ENCODE measurements at places on chromosomes 6 and 20. TPM values are rescaled to one million over a fixed set of nuclear protein-coding genes. Genes with fewer than 3 reads are reported as not detected.

Gene MPC1
- polyA plus RNA-seq = 76.2 TPM

DNA sequence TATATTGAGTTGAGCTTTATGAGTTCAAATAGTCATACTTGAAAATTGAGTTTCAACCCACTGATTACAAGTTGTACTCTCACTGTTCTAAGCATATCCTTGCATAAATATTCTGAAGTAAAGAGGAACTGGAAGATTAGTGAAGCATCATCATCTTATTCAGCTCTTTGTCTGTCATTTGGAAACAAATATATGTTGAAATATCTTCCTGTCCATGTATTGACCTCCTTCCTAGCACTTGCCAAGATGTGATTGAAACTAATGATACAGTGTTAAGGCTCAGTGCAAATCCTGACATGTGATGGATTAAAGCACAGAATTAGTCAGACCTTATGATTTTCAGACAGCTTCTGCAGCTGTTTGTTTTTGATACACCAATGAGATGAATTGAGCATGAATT lies 434.3 kb downstream of the TBC1D32 start:
- H3K36me3 ChIP-seq = no peaks in the 10 kb centered on the region
- no peaks in the 10 kb centered on the region for H3K4me1 ChIP-seq
- H3K27ac ChIP-seq = no peak overlapping the region
- DNase-seq = no peak
- no peak overlapping the region for H3K4me3 ChIP-seq

- peaks cover 57% of the 10 kb centered on the region for H3K4me1 ChIP-seq
- no peaks in the 10 kb centered on the region for H3K36me3 ChIP-seq
- H3K27me3 ChIP-seq = no peaks in the 10 kb centered on the region
- peak overlapping the region; percentile 37 for H3K4me3 ChIP-seq
- peak overlapping the region; percentile 80 for H3K27ac ChIP-seq
Measured at GRCh38 chr6:118542184-118542952, 5.7 kb upstream of the PLN start.

Gene SOX18
- not detected for polyA plus RNA-seq

DNA sequence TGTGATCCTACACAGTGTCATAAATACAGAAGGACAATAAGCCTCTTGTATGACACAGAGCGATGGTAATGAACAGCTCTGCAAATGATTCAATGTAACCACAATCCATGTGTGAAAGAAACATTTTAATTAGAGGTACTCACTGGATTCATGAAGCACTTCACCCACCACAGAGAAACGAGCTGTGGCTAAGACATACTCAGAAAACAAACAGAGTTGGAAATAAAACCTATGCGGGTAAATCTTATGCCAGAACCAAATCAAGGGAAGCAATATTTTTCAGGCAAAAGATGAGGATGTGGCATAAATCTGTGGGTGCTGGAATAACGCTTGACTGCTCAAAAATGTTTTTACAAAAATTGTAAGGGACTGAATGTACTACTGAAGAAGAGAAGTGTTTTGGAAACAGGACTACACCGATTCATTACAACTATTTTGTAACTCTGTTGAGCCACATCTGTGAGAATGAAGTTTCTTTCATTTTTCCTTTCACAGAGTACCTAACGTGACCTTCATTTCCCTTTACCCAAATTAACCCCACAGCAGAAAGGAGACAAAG lies 112.1 kb downstream of the WDR27 start:
- peaks cover 23% of the 10 kb centered on the region for H3K4me1 ChIP-seq
- H3K27ac ChIP-seq = peak overlapping the region; percentile 9
- DNase-seq = peak; percentile 71
- H3K36me3 ChIP-seq = no peaks in the 10 kb centered on the region
- no peaks in the 10 kb centered on the region for H3K27me3 ChIP-seq

DNA sequence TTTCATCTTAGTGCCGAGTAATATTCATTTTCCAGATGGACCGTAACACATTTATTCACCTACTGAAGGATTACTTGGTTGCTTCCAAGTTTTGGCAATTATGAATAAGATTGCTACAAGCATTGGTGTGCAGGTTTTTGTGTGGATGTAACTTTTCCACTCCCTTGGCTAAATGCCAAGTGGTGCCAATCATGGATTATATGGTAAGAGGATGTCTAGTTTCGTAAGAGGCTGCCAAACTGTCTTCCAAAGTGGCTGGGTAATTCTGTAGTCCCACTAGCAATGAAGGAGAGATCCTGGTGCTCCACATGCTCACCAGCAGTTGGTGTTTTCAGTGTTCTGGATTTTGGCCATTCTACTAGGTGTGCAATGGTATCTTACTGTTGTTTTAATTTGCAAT lies 117.1 kb downstream of the IRF4 start:
- no peaks in the 10 kb centered on the region for H3K4me1 ChIP-seq
- no peak for DNase-seq
- H3K4me3 ChIP-seq = no peak overlapping the region

- no peaks in the 10 kb centered on the region for H3K27me3 ChIP-seq
- no peak overlapping the region for H3K4me3 ChIP-seq
- no peaks in the 10 kb centered on the region for H3K36me3 ChIP-seq
- peaks cover 4% of the 10 kb centered on the region for H3K4me1 ChIP-seq
- no peak overlapping the region for H3K27ac ChIP-seq
- DNase-seq = no peak
Measured at GRCh38 chr6:107125771-107126170, 10.5 kb upstream of the BEND3 start.

DNA sequence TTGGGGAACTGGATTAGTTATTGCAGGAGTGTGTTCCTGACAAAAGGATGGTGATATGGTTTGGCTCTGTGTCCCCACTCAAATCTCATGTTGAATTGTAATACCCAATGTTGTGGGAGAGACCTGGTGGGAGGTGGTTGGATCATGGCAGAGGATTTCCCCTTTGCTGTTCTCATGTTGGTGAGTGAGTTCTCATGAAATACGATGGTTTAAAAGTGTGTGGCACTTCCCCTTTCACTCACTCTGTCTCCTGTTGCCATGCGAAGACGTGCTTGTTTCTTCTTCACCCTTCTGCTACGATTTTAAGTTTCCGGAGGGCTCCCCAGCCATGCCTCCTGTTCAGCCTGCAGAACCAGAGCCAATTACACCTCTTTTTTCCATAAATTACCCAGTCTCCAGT lies 16.2 kb upstream of the TREM1 start:
- H3K36me3 ChIP-seq = no peaks in the 10 kb centered on the region
- no peaks in the 10 kb centered on the region for H3K4me1 ChIP-seq
- no peak overlapping the region for H3K27ac ChIP-seq
- 0 out of 2 replicates have a peak, but pooled peaks cover 13% of the 10 kb centered on the region for H3K27me3 ChIP-seq
- no peak for DNase-seq
- no peak overlapping the region for H3K4me3 ChIP-seq

GRCh38 chr6:168384045-168385036 lies 56.6 kb upstream of the SMOC2 start:
- H3K4me1 ChIP-seq = no peaks in the 10 kb centered on the region
- H3K27me3 ChIP-seq = no peaks in the 10 kb centered on the region
- no peak overlapping the region for H3K4me3 ChIP-seq
- peak overlapping the region; percentile 45 for H3K27ac ChIP-seq
- H3K36me3 ChIP-seq = no peaks in the 10 kb centered on the region

DNA sequence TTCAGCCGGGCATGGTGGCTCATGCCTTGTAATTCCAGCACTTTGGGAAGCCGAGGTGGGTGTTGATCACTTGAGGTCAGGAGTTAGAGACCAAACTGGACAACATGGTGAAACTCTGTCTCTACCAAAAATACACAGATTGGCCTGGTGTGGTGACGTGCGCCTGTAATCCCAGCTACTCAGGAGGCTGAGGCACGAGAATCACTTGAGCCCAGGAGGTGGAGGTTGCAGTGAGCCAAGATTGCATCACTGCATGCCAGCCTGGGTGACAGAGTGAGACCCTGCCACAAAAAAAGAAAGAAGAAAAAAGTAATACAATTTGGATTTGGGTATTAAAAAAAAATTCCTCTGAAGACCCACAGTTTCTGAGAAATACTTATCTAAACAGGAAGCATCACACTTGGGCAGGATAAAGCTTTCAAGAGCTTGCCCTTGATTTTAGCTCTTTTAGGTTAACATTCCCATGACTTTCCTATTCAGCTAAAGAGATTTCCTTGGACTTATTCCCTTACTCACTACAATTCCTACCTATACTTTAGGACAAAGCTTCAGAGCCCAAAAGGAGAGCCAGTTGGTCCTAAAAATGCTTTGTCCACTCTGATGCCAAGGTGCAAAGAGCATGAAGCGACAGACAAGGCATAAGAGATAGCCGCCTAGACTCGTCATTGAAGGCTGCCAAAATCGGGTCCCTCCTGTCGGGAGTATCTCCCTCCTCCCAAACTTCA lies 1.9 kb downstream of the ELOVL2 start:
- H3K27ac ChIP-seq = no peak overlapping the region
- no peak overlapping the region for H3K4me3 ChIP-seq
- H3K36me3 ChIP-seq = no peaks in the 10 kb centered on the region
- no peak for DNase-seq
- no peaks in the 10 kb centered on the region for H3K4me1 ChIP-seq

Gene TBCC
- 35.0 TPM for polyA plus RNA-seq

Data from GM23248 (cell line).